ENCODE measurements at places on chromosomes 3 and 15.
A peak's percentile ranks its signal among the peaks of the same experiment; 100 is the strongest.

GRCh38 chr3:57434041-57434440 lies 110.1 kb downstream of the DNAH12 start:
- DNase-seq: peak; percentile 6

- no peak for DNase-seq
Measured at GRCh38 chr3:158205994-158206393, 96.1 kb downstream of the RSRC1 start.

DNA sequence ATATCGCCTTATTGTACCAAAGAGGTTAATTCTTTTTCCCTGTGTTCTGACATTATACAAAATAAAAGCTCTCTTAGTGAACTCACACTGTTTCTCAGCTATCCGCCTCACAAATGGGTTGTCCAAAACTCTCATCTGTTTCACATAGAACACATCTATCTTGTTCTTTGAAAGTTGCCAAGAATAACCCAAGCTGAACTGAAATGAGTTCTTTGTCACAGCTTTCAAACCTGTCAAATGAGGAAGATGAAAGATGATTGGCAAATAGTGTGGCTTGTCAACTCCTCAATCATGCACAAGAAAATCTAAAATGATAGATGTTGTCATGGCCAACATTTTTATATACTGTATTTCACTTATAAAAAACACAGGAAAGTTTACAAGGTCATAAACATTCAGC lies 168.1 kb upstream of the OSTN start:
- DNase-seq: no peak

DNA sequence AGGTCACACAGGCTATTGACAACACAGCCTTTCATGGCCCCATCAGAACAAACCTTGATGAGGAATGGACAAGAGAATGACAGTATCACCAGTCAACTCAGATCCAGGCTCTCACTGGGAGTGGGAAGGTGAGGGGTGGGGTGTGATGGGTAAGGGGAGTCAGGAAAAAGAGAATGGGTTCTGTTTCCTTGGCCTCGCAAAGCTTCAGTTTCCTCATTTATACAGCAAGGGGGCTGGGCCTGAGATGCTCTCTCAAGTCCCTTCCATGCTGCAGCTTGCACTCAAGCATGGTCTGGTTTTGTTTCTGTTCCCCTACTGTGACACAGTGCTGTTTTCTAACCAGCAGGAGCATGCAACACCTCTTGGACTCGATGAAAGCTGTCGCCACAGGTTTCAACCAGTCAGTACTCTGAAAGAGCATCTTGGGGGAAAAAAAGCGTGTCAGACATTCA lies 65.7 kb upstream of the IL12A start:
- DNase-seq: no peak

DNA sequence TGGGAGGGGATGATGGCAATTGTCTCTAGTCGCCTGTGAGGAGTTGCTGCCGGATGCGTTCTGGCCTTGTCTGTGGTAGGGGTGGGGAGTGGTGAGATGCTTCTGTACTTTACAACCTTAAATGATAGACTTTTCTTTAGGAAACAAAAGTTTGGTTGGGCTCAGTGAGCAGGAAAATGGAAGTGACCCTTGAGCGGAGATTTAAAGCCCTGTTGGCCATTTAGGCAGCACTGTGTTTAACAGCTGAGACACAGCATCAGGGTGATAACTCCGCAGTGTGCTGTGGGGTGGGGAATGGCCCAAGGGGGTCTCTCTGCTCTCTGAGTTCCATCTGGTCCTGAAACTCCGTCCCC lies 36.6 kb downstream of the SPSB4 start:
- DNase-seq: no peak
